ENCODE measurements at places on chromosomes 3 and 15.

- ATAC-seq, result no peak
These were observed 325.0 kb downstream of the RBMS3 start for GRCh38 chr3:29605845-29606244.

- ATAC-seq, result no peak
These were observed 38.3 kb upstream of the ESYT3 start for GRCh38 chr3:138395865-138396751.

- no peak for ATAC-seq
These were observed 49.4 kb downstream of the CHCHD6 start for GRCh38 chr3:126753191-126754160.

DNA sequence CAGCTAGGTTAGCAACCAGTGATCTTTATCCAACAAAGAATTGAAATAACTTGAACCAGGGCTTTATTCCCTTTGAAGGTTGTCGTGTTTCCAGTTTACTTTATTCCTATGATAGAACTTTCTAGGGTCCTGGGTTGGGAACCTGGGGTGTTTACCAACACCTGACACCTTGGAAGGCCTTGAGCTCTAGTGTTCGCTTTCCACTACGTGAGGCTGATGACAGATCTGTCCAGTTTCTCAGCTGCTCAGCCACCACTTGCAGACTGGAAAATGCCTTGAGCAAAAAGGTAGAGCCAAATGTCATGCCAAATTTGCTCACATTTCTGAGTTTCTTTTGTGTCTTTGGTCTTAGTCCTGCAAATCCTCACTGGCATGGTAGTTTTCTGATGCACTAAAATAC lies 227.2 kb downstream of the ADAMTSL3 start:
- no peak for ATAC-seq
